Activated naive CD4-positive, alpha-beta T cell treated with Interleukin-2 at 50 U/mL for 16 hours (primary cell): ENCODE measurements at places on chromosomes 16 and 17.

DNA sequence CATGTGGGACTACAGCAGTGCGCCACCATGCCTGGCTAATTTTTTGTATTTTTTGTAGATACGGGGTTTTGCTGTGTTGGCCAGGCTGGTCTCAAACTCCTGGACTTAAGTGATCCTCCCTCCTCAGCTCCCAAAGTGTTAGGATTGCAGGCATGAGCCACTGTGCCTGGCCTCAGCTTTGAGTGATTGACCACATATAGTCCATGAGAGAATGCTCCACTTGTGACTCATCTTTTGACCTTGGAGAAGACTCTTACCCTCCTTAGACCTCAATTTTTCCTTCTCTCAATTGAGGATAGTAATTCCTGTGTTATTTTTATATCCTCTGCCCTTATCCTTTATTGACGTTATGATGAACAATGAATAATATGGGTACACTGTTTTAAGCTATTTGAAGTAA, 30.9 kb upstream of the DUSP14 start:
- DNase-seq: no peak

- no peak for DNase-seq
Observed at GRCh38 chr16:60481591-60481990, 1554.6 kb downstream of the CDH8 start.

GRCh38 chr16:27708651-27709050, 158.7 kb downstream of the KATNIP start:
- no peak for DNase-seq

DNA sequence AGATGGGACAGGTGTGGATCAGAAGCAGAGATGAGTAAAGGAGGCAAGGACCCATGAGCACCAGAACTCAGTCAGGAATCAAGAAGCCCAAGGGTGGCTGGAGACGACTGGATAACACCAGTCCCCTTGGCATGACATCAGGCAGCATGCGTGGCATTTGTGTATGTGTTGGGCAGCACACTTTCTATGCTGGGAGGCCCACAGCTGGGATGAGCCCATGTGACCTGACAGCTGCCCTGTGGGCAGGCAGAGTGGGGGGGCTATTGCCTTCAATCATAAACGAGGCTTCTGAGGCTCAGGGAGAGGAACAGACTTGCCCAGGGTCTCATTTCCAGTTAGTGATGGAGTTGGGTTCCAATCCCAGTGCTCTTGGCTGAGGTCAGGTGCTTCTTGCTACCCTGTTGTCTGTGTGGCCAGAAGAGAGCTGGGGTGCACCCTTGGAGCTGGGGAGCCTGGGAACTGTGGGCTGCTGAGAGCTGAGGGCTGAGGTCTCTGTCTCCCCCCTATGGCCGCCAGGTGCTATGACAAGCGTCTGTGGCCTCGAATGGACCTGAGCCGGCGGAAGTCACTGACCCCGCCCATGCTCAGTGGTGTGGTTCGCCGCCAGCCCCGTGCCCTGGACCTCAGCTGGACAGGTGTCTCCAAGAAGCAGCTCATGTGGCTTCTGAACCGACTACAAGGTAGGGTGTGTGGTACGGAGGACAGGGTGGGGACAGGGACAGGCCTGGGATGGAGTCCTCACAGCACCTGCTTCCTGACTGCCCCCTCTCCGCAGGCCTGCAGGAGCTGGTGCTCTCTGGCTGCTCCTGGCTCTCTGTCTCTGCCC, 7.1 kb upstream of the ORAI3 start:
- peak; percentile 71 for DNase-seq

DNA sequence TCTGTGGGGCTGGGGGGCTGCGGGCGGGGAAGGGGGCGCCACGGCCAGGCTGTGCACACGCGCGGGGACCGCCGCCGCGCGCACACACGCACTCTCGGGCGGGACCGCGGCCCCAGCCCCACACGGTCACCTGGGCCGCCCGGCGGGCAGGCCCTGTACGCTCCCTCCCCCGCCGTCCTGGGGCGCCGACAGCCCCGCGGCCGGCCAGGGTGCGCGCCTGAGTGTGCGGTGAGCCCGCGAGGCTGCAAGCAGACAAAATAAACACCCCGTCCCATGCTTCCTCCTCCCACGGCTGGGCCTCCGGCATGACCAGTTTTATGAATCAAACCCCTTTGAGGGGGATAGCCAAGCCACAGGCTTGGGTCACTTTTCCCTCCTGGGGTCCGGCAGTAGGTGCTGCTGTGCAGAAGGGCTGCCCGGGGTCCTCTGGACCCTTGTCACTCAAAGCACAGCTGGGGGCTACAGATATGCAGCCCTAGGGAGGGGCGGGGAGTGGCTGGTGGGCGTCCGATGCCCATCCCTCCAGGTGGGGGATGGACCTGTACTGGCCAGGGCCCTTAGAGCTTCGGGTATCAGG, 441 bp downstream of the VASN start:
- DNase-seq: peak; percentile 38

DNA sequence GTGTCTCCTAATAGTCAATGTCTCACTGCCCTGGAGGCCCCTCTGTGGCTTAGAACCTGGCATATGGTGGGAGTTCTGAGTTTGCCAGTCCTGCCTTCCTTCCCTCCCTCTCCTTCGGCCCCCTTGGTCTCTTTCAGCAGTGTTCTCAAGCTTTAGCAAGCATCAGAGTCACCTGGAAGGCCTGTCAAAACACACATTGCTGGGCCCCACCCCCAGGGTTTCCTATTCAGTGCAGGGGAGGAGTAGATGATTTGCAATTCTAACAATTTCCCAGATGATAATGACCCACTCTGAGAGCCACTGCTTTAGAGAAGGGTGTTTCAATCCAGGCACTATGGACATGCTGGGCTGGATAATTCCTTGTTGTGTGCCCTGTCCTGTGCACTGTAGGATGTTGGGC, 26.4 kb upstream of the TMEM220 start:
- DNase-seq: no peak

DNA sequence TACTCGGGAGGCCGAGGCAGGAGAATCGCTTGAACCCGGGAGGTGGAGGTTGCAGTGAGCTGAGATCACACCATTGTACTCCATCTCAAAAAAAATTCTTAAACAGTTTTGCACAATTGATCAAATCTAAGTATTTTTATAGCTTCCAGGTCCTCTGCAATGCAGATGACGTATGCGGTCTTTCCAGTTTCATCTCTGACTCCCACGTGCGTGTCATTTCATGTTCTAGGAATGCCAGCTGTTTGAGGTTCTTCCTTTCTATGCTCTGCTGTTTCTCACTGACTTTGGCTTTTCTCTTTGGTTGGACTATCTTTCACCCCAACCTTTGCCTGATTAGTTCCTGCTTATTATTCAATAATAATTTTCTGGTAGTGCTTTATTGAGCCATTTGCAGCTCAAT, 16.2 kb downstream of the CHP2 start:
- DNase-seq: no peak

DNA sequence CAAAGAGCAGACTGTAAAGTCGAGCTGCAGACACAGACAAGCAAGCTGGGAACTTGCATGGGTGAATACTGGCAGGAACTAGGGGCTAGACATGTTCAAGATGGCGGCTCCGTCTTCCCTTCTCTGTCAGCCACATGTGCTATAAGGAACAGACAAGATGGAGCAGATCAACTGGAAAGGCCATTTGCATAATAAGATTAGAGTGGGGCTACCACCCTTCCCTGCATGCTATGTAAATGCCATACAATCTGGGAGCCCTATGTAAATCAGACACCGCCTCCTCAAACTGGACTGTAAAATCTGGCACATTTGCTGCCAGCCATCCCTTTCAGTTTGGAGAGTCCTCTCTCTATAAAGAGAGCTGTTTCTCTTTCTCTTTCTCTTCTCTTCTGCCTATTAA, 640.1 kb upstream of the CDH8 start:
- no peak for DNase-seq

DNA sequence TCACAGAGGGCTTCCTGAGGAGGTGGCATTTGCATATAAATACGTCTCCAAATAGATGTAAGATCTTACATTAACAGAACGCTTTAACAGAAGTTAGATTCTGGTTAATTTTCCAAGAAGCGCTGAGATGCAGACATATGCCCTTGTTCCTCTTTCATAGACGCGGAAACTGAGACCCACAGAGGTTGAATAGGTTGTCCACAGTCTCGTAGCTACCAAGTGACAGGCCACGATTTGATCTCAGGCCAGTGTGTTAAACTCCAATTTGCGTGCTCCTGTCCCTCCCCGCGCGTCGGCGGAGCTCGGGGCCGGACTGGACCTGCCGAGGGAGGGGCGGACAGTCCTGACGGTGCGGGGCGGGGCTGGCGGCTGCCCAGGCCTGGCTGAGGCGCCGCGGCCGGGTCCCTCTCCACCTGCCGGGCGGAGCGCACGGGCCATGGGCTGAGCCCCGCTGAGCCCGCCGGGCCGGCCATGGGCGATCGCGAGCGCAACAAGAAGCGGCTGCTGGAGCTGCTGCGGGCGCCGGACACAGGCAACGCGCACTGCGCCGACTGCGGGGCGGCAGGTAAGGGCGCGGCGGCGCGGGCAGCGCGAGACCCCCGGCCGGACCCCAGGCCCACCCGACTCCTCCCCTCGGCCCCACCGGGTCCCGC, at the start of gene ADAP2:
TSS of gene ADAP2 (plus strand) at position 402 of the 653 bp plus-strand sequence. CDS start at position 472, 70 bp downstream.
- no peak for DNase-seq

- no peak for DNase-seq
Observed at GRCh38 chr16:27742333-27742732, 192.4 kb downstream of the KATNIP start.
